ENCODE measurements at places on chromosomes 4 and X. TPM values are rescaled to one million over a fixed set of nuclear protein-coding genes. Genes with fewer than 3 reads are reported as not detected.
A peak's percentile ranks its signal among the peaks of the same experiment; 100 is the strongest.

DNA sequence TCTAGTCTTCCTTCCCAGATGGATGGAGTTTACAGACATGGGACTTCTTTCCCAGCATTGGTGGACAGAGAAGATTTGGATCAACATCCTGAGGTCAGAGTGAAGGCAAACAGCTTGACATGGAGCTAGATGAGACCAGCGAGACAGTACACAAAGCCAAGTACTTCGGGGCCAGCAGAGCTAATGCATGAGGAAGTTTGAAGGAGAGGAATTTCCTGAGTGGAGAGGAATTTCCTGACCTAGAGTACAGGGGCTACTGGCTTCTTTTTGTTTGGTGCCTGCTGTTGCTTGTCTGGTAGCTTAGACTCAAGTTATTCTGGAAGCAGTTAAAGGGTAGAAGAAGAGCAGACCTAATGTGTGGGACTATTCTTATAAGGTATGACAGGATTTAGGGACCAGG, 69.1 kb upstream of the EOLA2 start:
- DNase-seq: no peak

DNA sequence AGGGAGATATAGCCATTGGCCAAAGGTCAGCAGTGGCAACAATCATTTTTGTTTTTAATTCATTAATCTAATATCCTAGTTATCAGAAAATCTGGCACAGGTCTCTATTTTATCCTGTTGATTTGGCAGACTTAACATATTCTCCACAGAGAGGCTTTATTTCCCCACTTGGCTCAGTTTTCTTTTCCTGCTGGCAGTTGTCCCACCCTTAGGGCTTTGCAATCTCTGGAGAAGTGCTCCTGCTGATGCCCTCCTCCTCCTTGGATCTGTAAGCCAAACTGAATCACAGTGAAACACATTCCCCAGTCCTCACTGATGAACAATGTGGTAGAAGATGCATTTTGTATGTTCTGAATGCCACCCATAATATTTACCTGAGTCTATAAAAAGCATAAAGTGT, 889.7 kb downstream of the PDHA2 start:
- no peak for DNase-seq

DNA sequence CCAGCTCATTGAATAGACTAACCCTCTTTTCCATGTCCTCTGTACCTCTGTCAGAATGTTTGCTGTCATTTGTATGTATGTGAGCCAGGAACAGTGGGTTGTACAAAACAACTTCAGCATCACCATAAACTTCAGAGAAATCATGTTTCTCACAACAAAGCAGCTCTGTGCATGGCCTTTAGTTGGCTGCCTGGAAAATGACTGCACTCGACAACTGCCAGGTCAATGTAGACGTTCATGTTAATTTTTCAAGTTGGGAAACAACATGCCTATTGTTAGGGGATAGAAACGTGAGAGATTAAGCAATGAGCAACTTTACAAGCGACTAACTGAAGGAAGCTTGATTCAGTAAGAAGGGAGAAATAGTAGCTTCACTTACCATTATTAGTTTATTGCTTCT, 17.9 kb upstream of the CXCL11 start:
- DNase-seq: no peak

The ANXA10 gene
- 0.19 TPM for total RNA-seq

GRCh38 chr4:13567125-13567524, 22.8 kb upstream of the NKX3-2 start:
- no peak for DNase-seq

The STBD1 gene
- 0.33 TPM for total RNA-seq

The LRP2BP gene
- 0.71 TPM for total RNA-seq

DNA sequence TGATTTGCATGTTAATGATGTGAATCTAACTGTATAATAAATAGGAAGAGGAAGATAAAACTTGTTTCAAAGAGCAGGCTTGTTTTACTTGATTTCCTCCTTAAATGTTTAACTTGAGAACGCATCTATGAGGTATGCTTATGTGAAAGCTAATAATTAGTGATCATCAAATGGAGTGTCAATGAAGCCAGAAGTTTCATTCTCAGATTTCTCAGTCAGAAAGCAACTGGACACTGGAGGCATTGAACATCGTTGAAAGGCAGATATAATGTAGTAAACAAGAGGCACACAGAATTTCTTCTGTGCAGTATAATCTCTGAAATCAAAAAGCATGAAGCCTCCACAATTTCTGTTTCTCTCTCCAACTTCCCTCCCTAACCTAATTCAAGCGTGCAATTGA, 672.9 kb downstream of the ADGRL3 start:
- no peak for DNase-seq

DNA sequence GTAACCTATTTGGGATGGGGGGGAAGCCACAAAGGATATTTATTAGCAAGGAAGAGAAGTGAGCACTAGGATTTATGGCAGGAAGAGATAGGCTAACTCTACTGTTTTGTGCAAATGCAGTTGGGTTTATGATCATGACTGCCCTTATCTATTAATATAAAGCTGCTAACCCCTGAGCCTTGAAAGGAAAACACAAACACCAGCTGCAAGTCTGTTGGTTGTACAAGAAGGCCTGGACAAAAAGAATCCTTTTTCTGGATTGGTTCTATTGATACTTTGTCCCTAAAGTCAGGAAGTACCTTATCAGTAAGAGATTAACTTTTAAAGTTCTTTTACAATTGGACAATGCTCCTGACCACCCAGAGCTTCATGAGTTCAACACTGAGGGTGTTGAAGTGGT, 188.8 kb downstream of the LRBA start:
- no peak for DNase-seq

GRCh38 chr4:87220094-87220822, at the start of gene KLHL8:
Gene KLHL8, minus strand, starts transcription at chr4:87220618. Its CDS starts 25,079 bp downstream, at chr4:87195539.
- DNase-seq: peak; percentile 64

The PAGE2B gene
- total RNA-seq: 0.14 TPM

The CFAP99 gene
- total RNA-seq: 0.19 TPM

DNA sequence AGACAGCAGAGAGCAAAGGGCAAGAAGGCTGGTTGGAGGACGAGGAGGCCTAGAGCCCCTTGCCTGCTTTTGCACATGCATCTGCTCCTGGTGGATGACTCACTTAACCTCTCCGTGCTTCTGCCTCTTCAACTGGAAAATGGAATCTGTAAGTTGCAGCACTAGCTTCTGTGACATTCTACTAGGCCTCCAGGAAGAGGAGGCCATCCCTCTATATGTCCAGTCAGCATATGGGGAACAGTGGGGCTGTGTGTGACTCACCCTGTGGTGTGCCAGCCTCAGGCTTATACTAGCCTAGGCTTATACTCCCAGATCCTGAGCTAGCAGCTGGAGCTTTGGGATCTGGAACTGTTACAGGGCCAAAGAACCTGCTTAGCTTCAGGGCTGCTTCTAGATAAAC, 36.0 kb downstream of the RTL9 start:
- DNase-seq: no peak

GRCh38 chrX:362937-363620, 23.6 kb downstream of the PPP2R3B start:
- no peak for DNase-seq

DNA sequence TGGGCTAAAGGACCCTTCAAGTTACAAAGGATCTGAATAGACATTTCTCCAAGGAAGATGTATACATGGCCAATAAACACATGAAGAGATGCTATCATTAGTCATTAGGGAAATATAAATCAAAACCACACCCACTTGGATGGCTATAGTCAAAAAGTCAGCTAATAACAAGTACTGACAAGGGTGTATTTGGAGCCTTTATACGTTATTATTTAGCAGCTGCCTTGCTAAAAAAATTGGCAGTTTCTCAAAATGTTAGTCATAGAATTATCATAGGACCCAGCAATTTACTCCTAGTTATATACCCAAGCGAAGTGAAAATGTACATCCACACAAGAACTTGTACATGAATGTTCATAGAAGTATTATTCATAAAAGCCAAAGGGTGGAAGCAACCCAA, 112.7 kb upstream of the DUSP21 start:
- DNase-seq: no peak

DNA sequence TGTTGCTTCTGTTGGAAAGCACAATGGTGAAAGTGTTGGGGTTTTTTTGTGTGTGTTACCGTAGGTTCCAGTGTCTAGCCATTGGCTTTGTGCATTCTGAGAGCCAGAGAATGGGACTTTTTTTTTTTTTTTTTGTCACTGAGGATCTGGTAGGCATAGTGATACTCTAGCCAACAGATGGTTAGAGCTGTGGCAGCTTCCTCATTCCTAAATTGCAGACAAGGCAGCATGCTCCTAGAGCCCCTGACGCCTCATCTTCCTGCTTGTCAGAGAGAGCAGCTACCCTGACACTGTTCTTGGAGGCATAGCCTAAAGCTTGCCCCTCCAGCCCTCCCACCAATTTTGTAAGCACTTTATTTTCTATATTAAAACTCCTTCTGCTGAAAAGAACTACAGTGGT, 27.0 kb downstream of the ARHGEF9 start:
- DNase-seq: no peak

DNA sequence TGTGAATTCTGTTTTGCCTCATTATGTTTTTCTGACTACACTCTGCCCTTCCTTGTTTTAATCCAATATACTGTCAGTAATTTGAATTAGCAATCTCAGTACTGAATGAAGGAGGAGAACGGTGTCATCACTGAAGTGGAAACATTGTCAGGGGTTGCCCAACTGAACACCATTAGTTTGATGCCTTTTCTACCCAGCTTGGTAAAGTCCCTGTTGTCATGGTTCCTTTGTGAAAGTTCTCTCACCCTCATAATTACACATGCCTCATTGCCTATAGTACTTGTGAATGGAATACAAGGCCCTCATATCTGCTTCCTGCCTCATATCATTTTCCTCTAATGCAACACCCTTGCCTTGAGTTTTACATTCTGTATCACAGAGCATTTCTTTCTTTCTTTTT, 76.9 kb downstream of the RRAGB start:
- no peak for DNase-seq

DNA sequence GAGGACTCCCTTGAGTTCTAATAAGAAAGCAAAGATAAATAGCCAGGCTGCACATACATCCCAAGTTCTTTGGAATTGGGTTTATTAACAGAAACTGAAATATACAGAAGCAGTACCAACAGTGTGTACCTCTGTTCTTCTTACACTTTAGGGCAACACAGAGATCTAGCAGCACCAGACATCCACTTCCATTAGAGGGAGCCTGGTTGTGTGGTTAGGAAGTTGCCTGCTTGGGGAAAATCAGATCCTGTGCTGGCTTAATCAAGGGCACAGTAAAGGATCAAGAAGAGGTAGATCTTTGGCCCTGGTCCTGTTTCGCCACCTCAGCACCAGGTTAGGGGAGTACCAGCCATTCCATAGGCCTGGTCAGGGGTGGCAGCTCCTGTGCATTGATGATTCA, 231.1 kb upstream of the ARHGAP24 start:
- DNase-seq: no peak

GRCh38 chr4:57639561-57640382, 529.6 kb upstream of the IGFBP7 start:
- DNase-seq: no peak

GRCh38 chr4:15109600-15109999, 107.3 kb downstream of the CPEB2 start:
- DNase-seq: no peak
